ENCODE measurements at places on chromosomes 3 and 15. TPM values are rescaled to one million over a fixed set of nuclear protein-coding genes. Genes with fewer than 3 reads are reported as not detected.

Gene SPSB4
- 5.6 TPM for total RNA-seq

Gene FBXW12
- 0.32 TPM for total RNA-seq

Gene C2CD4A
- 0.11 TPM for total RNA-seq

Gene MCF2L2
- total RNA-seq, result 3.6 TPM

Gene RASGRP1
- total RNA-seq, result 0.74 TPM

Gene GRK7
- total RNA-seq, result 0.16 TPM

Gene HYPK
- 5.3 TPM for total RNA-seq

Gene OIP5
- 6.1 TPM for total RNA-seq

Gene XYLB
- 8.1 TPM for total RNA-seq

Gene TGFBR2
- total RNA-seq, result 128 TPM

Gene HEG1
- 42.1 TPM for total RNA-seq

Gene TMEM207
- total RNA-seq, result not detected

Gene PLSCR2
- 0.85 TPM for total RNA-seq

Gene ELP6
- 18.9 TPM for total RNA-seq

Gene SEMA6D
- 35.6 TPM for total RNA-seq

Data from urinary bladder (tissue), 4 donors.